CMK (cell line): ENCODE measurements at places on chromosomes 7 and 10.

GRCh38 chr7:136045181-136045580 lies 68.0 kb upstream of the MTPN start:
- DNase-seq = no peak

GRCh38 chr10:121596689-121597503 lies 1.3 kb downstream of the FGFR2 start:
- no peak for DNase-seq

GRCh38 chr7:39269034-39269433 lies 291.3 kb downstream of the POU6F2 start:
- DNase-seq = no peak

- DNase-seq = no peak
Observed at GRCh38 chr7:24825381-24825794, 68.1 kb upstream of the GSDME start.

GRCh38 chr10:6574664-6575176 lies 5.4 kb downstream of the PRKCQ start:
- DNase-seq = no peak

DNA sequence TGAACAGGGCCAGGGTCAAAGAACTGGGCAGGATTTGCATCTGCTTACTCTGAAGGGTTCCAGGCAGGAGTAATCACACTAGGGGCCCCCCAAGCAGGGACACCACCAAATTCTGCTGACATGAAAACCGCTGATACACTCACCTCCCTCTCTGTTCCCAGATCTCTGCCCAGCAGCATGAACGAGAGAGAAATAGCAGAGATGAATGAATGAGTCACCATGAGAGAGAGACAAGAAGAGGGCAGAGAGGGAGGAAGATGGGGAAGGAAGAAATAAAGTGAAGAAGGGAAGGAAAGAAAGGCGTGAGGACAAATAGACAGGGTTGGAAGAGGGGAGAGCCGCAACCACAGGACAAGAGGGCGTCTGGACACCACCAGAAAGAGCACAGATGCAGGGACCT lies 285.9 kb upstream of the NEBL start:
- no peak for DNase-seq
